ENCODE measurements at places on chromosomes 2 and 18.
A peak's percentile ranks its signal among the peaks of the same experiment; 100 is the strongest.

GRCh38 chr2:118971245-118972122 is 29.5 kb downstream of the MARCO start:
- no peak for DNase-seq

DNA sequence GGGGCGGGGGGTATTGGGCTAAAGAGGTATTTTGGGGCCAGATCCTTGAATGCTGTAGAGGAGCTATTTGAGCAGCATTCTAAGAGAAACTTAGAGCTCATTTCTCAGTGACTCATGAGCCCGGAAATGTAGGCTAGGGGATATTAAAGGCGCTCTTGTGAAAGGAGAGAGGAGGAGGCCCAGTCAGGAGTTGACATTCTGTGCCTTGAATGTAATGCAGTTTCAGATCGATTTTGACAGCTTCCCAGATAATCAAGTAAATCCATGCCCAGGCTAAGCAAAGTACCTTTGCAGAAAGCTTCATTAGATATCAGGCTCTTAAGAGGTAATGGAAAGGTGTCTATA is 1.5 kb downstream of the CAB39 start:
- peak; percentile 65 for DNase-seq

DNA sequence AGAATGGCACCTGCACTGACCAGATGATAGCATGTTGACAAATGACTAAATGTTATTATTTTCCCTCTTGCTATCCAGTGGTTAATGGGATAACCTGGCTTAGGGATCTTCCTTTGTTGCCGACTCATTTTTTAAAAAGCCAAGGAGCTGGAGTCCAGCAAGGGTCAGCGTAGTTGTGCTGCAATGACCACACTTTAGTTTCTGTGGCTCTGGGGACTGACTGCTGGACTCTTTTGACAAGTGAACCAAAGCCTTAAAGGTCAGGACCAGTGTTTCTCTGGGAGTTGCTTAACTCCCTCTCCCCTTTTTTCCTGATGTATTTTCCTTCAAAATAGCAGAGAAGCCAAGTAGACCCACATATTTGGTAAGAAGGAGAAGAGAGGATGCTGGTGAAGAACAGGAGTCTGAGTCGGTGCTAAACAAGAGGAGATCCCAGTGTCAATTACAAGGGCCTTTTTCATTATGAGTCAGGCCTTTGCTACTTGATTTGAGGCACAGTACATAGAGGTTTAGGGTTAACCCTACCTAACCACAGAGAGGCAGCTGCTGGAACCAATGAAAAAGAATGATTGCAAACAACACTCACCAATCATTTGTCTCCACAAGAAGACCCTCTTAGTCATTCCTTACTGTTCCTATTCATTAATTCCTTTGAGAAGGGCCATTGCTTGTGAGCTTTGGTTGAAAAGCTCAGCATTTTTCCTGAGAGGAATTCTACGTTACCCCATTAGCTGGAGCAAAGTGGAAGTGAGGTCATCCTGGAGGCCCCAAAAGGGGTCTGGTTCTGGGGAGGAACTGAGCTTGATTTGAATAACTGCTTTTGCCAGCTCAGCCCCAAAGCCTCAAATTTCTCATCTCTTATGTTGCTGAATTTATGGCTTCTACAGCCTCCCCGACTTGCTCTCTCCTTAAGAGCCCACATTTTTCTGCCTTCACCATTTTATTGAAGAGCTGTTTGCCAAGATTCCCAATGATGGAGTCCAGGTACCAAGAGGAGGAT is 137.6 kb upstream of the HNMT start:
- DNase-seq = no peak

- DNase-seq = no peak
These were observed 14.3 kb upstream of the PIEZO2 start for GRCh38 chr18:11163665-11164064.

DNA sequence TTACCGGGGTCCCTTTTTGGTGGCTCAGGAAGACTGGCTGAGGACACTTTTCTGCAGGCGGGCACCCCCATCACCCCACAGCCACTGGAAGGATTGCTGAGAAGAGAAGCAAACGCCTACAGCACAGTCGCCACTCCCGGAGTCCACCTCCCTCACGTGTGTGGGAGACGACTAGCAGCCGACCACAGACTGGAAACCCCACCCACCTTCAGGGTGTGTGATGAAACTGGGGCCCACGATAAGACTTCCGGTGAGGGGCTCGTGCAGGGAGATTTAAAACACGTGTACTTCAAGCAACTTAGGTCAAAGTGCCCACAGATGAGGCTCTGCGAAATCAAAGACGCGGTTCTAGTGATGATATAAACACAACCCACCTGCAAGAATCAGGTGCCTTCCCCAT is 26.3 kb downstream of the MBP start:
- DNase-seq = peak; percentile 78

- DNase-seq = no peak
These were observed 105.4 kb upstream of the LGALSL start for GRCh38 chr2:64348386-64349130.

DNA sequence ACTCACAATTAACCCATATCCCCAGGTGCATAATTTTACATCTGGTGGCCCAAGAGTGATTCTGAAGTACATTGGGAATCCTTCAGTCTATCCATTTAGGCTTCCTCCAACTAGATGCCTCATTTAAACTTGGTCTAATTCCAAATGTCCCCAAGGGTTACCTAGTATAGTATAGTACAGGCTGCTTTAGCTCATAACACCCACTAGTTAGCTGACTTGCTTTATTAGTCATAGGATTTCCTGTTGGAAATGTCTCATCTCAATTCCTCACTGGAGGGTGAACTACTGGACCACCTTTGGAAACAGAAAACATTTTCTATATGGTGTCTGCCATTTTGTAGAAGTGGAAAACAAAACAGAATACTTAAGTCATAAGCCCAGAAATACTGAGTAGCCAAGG is 202.5 kb upstream of the SESTD1 start:
- DNase-seq = no peak

DNA sequence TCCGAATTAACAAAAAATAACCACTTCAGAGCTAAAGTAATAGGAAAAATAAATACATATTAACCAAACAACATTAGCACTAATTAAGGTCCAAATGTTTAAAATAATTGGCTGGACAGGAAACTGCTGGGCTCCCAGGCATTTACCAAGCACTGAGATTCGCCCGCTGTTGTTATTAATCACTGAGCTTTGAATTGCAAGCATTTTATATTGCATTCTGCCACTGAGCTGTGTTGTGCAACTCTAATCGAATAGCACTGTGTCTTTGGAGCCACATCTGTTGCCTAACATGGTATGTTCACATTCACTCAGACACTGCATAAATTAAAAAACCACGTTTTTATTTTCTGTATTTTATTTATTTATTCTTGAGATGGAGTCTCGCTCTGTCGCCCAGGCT is 88.9 kb downstream of the SOWAHC start:
- no peak for DNase-seq

All from CD4-positive, alpha-beta T cell treated with Interleukin-15 for 4 hours (primary cell).